ENCODE measurements at places on chromosomes 5 and 9.

DNA sequence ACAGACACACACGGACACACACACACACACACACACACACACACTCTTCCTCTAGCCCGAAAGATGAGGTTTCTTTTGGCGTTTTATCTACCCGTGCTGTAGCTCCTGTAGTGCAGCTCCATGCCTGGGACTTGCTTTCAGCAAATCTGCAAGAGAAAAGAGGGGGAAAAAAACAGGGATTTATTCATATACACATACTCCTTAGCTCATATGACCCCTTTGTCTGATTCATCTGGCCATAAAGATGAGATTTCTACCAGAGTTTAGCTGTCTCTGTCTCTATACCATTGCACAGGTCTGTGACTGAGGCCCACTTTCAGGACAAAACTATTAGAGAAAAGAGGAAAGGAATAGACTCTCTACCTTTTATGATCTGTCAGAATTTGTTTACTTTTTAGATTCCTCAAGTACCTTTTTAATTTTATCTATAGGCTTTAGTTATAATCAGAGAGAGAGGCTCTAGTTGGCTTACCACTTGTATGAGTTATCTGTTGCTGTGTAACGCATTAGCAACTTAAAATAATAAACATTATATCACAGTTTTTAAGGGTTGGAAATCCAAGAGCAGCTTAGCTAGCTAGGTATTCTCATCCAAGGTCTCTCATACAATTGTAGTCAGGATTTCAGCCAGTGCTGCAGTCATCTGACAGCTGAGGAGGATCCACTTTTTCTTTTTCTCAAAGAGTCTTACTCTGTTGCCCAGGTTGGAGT is 14.7 kb downstream of the SNX2 start:
- DNase-seq, result no peak

DNA sequence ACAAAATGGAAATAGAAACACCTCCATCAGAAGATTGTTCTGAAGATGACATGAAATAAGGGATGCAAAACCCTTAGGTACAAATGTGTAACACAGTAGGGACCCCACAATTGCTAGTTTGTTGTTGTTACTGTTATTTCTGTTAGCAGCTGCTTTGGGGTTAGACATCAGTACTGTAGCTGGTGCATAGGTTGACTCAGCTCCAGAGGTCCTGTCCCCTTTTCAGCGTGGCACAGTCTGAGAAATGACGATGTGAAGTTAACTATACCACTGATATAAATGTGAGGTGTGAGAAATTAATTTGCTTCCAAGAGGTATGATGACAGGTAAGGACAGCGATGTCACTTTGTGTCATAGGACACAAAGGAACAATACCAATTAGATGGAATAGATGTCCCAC is 384.6 kb upstream of the KLF4 start:
- DNase-seq, result no peak

- no peak for DNase-seq
Observed at GRCh38 chr5:395921-396530, 47.0 kb upstream of the EXOC3 start.

DNA sequence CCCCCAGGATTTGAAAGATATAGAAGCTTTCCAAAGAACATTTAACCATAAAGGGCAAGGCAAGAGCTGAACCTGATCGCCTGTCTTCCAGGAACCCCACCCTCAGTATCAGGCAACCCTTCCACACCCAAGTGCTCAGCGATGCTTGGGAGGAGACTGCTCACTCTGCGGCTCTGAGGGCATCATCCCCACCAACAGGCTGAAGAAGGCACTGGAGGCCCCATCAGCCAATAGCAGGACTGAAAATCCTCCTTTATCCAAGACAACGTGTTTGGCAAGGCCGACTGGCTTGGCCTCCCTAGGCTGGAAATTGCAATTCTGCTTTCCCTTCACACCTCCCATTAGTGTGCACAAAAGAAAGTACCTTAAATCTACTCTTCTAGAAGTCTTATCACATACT is 1.4 kb upstream of the PPP2CA start:
- no peak for DNase-seq

DNA sequence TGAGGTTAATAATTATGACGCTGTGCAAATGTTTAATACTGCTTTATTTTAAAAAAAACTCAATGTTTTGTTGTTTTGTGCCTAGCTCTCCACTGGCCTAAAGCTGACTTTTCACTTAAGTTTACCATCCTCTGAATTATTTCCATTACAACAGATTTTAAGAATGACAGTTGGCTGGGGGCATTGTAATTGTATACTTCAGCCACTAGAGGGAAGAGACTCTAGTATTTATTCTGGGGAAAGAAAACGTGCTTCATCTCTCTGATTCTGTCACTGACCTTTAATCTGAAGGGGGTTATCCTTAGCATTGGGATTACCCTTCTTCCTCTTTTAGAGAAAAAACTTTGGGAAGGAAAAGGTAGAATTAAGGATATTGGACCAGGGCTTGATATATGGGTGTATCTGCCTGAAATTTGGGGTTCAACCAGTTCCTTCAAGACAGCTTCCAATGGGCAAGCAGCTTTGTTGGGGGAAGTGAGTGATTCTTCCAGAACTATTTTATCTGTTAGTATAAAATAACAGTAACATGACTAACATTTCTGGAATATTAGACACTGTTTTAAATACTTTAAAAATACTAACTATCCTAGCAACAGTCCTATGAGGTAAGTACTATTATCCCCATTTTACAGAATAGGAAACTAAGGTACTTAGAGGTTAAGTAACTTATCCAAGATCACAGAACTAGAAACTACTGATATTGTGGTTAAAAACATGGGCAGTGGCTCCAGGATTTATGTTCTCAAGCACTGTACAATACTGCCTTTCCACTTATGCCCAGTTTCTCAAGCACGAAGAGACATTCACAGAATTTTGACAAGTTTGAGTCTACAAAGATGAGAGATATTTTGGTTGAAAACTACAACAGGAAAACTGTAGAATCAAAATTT is 208.4 kb downstream of the CD180 start:
- peak; percentile 30 for DNase-seq

DNA sequence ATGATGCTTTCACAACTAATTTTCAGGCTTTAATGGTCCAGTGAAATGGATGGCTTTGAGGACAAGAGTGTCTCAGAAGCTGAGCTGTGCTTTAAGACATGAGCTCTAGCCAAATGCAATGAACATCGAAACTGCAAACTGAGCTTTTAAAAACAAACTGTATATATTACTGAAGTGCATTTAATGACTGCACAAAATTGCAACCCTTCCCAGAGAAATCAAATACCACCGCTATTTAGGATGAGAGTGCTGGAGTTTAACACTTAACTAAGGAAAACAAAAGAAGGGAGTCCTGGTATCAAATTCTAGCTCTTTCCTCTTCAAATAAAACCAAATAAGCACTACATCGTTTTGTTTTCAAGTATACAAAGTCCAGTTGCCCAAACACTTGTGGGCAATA is 163.9 kb downstream of the SLF1 start:
- no peak for DNase-seq

- DNase-seq, result no peak
Observed at GRCh38 chr5:151480384-151481293, 33.2 kb downstream of the SLC36A1 start.

- DNase-seq, result no peak
Observed at GRCh38 chr5:19739671-19740070, 248.3 kb downstream of the CDH18 start.

- no peak for DNase-seq
Observed at GRCh38 chr5:33370466-33370859, 70.3 kb upstream of the TARS1 start.

DNA sequence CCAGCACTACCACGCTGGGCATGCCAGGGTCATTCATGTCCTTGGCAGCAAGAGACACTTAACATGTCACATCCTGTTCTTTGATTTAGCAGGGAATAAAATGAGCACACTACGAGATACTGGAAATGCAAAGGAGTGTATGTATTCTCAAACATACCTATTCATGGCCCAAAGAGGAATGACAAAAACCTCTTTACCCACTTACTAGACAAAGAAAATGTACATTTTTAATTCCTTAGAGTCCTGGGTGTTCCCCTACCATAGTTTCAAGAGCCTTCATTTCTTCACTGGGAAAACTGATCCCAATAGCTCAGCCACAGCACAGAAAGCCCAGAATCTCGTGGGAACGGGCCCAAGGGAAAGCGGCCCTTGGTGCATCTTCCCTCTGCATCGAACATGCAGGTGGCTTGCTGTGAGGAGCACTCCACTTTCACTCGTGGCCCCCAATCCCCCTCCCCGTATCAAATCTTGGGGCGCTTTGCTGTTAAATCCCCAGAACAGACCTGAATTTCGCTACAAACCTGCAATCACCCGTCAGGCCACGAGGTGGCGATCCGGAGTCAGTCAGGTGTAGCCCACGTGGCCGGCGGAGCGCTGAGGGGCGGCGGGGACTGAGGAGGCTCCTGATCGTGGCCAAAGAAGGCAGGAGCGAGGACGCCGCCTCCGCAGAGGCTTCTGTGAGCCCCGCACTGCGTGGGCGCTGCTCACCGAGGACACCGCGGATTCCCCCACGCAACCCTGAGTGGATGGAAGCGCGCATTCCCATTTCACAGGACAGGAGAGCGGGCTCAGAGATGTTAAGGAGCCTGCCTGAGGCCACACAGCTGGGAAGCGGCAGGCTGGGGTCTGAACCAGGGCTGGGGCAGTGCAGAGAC is 91.4 kb downstream of the LMX1B start:
- peak; percentile 79 for DNase-seq

DNA sequence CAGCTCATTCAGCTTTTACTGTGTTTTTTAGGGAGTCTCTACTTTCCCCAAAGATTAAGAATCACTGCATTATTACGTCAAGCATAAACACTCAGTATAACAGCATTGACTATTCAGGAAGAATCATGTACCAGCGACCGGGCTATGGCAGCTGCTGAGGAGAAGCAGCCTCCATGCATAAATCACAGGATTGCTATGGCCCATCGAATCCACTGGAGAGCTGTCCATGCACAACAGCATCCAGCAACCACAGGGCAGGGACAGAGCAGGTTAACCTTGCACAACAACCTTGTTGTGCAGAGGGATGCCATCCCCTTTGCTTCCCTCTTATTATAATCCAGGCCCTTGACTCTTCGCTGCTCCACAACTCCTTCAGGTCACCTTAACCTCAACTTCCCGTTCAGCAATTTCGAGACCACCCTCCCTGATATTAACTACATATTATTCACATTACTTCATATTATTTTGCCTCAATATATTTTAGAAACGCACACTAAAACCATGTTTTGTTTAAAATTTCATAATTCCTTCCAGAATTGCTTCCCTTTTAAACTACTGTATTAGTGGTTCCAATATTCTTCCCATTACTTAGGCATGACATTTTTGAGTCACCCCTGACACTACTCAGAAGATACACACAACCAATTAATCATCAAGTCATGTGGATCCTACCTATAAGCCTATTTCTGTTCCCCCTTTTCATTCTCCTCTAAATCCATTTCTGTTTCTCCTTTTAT is 991 bp downstream of the IARS1 start:
- DNase-seq, result no peak

- DNase-seq, result no peak
Observed at GRCh38 chr5:42555797-42556196, 132.6 kb downstream of the GHR start.

DNA sequence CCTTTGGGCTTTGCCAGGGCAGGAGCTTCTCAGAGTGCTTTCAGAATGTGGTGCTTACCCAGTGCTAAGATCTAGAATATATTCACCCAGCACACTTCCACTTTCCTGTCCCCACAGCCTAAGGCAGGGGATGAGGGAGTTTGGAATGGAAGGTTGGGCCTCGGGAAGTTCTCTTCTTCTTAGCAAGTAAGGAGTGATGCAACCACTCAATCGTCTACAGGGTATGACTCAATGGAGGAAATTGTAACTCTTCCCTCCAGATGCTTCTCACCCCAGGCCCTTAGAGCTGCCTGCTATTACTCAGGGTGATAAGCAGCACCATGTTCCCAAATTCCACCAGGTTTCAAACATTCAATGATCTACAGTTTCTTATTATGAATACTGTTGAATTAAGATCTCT is 30.8 kb upstream of the AGGF1 start:
- DNase-seq, result peak; percentile 51

DNA sequence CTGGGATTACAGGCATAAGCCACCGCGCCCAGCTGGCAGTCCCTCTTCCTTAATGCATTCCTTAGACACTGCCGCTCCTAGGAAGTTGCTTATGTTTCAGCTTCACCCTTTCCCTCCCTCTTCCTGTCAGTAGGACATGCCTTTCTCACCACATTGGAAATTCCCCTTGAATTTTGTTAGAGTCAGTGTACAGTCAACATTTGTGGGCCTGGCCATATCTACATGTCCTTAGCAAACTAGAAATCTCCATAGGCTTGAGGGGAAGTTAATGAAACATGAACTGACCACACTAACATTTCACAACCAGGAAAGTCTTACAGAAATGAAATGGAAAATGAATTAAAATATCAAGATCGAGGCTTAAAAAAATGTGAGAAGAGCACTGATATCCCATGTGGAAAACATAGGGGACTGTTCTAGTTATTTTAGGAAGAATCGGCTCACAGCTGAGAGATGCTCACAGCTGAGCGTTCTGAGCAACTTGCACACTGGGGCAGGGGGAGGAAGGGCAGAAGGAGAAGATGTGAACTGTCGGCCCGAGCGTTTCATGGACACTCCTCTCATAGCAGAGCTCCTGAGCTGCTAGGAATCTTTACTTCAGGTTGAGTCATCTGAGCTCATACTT is 21.1 kb upstream of the LVRN start:
- DNase-seq, result peak; percentile 54

DNA sequence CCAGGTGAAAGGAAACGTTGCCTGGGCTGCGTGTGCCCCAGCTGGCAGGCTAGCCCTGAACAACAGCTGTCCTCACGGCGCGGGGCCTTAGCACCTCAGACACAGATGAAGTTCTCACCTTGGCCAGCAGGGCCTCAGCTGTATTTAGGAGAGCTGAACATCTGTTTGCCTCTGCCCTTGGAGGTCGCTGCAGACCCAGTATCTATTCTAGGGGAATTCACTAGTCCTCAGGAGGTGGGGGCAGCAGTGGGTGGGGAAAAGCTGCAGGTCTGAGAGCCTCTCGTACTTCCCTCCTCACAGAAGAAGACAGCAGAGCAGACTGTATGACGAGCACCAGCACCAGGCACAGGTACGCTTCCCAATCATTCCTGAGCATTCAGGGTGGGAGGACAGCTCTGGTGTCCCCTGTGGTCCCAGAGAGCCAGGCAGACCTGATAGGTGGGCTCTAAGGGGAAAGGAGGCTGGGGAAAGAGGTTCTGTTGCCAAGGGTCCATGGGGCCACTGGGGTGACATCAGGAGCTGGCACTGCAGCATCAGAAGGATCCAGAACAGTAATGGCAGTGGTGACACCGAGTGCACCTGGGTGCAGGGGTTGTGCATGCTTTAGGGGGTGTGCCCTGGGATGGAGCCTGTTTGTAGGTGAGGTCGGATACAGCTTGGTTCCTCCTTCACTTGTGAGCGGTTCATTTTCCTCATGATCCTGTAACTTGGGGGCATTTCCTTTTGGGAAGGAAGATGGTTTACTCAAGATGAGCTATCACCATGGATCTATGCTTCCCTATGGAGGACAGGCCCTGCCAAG is 13.8 kb downstream of the CD74 start:
- DNase-seq, result no peak

GRCh38 chr5:18114151-18114757 is 480.0 kb downstream of the TAF11L14 start:
- no peak for DNase-seq

- peak; percentile 64 for DNase-seq
Observed at GRCh38 chr9:98807070-98807813, at the start of gene GALNT12. Gene GALNT12, plus strand, starts transcription at chr9:98807670. Its CDS starts 29 bp downstream, at chr9:98807699.

GRCh38 chr9:4997631-4998030 is 12.6 kb downstream of the JAK2 start:
- no peak for DNase-seq

- no peak for DNase-seq
Observed at GRCh38 chr9:126061575-126061974, 265.1 kb upstream of the MVB12B start.

GRCh38 chr5:14413331-14413750 is 168.3 kb upstream of the OTULINL start:
- no peak for DNase-seq

Measured in urothelium cell line (cell line).